Large intestine (tissue), 12 donors: ENCODE measurements at places on chromosomes 7 and 10.

DNA sequence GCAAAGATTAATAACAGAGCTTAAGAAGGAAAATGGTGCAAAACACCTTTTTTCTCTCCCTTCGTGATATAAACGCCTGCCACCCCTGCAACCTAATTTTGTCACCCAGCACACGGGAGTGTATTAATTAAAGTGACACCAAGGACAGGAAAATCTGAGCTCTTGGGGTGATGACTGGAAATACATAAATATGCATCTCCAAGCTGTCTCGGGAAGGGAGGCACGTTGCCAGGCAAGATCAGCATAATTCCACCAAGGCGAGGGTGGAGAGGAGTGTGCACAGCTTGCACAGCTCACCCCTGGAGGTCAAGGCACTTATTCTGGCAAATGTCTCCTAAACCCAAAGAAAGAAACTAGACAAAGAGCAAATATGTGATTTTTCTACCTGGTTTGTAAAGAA, 700.9 kb downstream of the GRID1 start:
- H3K4me3 ChIP-seq: no peak overlapping the region
- no peak overlapping the region for H3K27ac ChIP-seq
- H3K27me3 ChIP-seq: no peaks in the 10 kb centered on the region
- H3K4me1 ChIP-seq: peaks cover 4% of the 10 kb centered on the region

GRCh38 chr7:15368653-15369052, 193.2 kb downstream of the AGMO start:
- no peaks in the 10 kb centered on the region for H3K36me3 ChIP-seq
- no peaks in the 10 kb centered on the region for H3K27me3 ChIP-seq
- no peaks in the 10 kb centered on the region for H3K4me1 ChIP-seq

- no peak overlapping the region for H3K4me3 ChIP-seq
- H3K36me3 ChIP-seq: peaks cover 16% of the 10 kb centered on the region
- H3K27ac ChIP-seq: no peak overlapping the region
These were observed 7.6 kb upstream of the OIT3 start for GRCh38 chr10:72885953-72886352.

DNA sequence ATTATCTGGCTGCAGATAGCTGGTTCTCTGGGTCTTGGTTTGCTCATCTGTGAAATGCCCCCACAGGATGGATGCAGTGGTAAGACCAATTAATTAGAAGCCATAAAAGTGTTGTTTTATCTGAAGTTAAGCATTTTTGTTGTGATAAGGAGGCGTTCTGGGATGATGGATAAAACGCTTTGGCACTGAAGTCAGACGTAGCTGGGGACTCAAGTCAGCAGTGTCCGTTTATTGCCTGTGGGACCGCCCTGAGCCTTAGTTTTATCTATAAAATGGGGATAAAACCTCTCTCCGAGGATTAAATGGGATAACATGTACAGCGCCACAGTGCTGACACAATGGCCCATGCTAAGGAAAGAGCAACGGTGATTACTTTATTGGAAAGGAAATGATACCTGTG, 34.7 kb downstream of the TCF7L2 start:
- DNase-seq: no peak
- no peak overlapping the region for H3K4me3 ChIP-seq
- no peaks in the 10 kb centered on the region for H3K4me1 ChIP-seq

- peaks cover 46% of the 10 kb centered on the region for H3K36me3 ChIP-seq
- H3K4me3 ChIP-seq: no peak overlapping the region
- DNase-seq: no peak
- H3K4me1 ChIP-seq: no peaks in the 10 kb centered on the region
- H3K27me3 ChIP-seq: no peaks in the 10 kb centered on the region
These were observed 63.9 kb downstream of the BTAF1 start for GRCh38 chr10:91987397-91988037.

- H3K4me3 ChIP-seq: no peak overlapping the region
- H3K4me1 ChIP-seq: no peaks in the 10 kb centered on the region
- no peak overlapping the region for H3K27ac ChIP-seq
- DNase-seq: no peak
- H3K36me3 ChIP-seq: no peaks in the 10 kb centered on the region
These were observed 36.3 kb downstream of the JAZF1 start for GRCh38 chr7:28144266-28144665.

GRCh38 chr10:129915526-129916378, 48.3 kb downstream of the EBF3 start:
- H3K36me3 ChIP-seq: no peaks in the 10 kb centered on the region
- H3K27ac ChIP-seq: no peak overlapping the region
- H3K27me3 ChIP-seq: no peaks in the 10 kb centered on the region
- no peak overlapping the region for H3K4me3 ChIP-seq
- no peaks in the 10 kb centered on the region for H3K4me1 ChIP-seq

- peaks cover 7% of the 10 kb centered on the region for H3K4me1 ChIP-seq
- H3K27me3 ChIP-seq: no peaks in the 10 kb centered on the region
- H3K36me3 ChIP-seq: peaks cover 13% of the 10 kb centered on the region
- no peak for DNase-seq
- no peak overlapping the region for H3K27ac ChIP-seq
- H3K4me3 ChIP-seq: peak overlapping the region; percentile 59
These were observed 1.2 kb upstream of the ARPC1B start for GRCh38 chr7:99373091-99374066.

DNA sequence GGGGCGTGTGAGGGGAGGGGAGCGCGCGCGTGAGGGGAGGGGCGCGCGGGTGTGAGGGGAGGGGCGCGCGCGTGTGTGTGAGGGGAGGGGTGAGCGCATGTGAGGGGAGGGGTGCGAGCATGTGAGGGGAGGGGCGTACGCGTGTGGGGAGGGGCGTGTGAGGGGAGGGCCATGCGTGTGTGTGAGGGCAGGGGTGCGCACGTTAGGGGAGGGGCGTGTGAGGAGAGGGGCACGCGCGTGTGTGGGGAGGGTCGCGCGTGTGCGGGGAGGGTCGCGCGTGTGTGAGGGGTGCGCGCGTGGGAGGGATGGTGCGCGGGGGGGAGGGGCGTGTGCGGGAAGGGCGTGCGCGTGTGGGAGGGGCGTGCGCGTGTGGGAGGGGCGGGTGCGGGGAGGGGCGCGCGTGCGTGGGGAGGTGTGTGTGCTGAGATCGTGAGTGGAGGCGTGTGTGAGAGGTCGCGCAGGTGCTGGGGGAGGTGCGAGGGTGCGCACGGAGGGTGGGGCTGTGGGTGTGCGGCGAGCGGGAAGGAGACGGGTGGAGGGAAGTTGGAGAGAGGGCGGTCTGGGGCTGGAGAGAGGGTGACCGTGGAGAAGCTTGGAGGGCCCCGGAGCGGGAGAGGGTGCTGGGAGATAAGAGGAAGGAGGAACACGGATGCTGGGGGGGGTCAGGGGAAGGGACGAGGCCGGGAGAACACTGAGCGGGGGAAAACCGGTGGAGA, 19.7 kb downstream of the MXI1 start:
- no peaks in the 10 kb centered on the region for H3K4me1 ChIP-seq
- peak overlapping the region; percentile 96 for H3K27ac ChIP-seq
- peak overlapping the region; percentile 87 for H3K4me3 ChIP-seq
- no peaks in the 10 kb centered on the region for H3K27me3 ChIP-seq
- peak; percentile 74 for DNase-seq

DNA sequence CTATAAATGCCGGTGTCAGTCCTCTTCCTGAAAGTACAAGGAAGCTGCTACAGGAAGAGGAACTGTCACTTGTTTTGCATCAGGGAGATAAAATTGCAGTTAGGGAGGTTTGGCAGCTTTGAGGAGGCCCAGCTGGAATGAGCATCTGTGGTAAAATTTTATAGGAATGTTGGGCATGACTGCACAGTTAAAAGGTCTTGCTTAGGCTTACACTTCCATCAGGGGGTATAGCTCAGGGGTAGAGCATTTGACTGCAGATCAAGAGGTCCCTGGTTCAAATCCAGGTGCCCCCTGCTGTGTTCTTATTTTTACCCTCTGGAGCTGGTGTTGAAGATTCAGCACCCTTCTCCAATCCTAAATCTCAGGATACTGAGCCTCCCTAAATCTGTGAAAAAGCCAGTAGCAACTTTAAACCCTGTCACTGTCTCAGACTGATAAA, 65.9 kb downstream of the ZNF467 start:
- no peaks in the 10 kb centered on the region for H3K36me3 ChIP-seq
- no peaks in the 10 kb centered on the region for H3K4me1 ChIP-seq
- H3K27me3 ChIP-seq: peaks cover 2% of the 10 kb centered on the region
- DNase-seq: no peak

DNA sequence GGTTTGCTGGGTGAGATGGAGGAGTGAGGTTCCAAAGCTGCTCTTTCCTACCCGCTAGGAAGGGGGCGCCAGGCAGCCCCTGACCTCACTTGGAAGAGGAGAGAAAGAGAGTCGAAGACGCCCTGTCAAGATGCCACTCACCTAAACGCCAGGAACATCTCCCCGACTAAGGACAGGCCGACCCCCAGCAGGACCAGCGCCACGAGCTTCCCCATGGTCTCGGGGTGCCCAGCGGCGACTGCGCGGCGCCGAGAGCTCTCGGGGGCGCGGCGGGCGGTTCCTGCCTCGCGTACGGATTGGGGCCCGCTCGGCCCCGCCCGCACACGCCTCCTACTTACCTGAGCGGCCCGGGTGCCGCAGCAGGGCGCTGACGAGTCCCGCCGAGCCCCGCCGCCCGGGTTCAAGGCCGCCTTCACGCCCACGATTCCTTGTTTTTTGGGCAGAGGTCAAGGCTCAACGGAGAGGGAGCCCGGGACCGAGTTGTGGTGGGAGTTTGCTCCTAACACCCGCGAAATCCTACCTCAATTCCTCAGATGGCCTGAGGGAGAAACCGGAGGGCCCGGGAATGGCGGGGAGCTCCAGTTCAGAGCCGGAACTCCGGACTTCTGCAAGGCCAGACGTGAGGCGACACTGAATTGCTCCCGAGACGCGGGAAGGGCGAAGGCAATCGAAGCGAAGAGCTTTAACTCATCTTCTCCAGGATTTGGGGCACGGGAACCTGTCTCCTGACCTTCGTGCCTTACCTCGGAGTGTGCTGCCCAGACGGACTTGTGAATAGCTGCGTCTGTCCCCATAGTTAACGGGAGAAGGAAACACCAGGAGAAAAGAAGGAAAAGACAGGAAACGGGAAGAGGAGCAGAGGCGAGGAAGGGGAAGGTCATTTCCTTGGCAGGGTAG, at the start of gene PON3:
PON3 (minus strand) TSS at position 240 of the 897 bp plus-strand sequence; CDS start at position 215, 25 bp downstream.
- H3K4me1 ChIP-seq: no peaks in the 10 kb centered on the region
- peak within 1 kb of the TSS; percentile 55 for H3K4me3 ChIP-seq
- no peaks in the 10 kb centered on the region for H3K36me3 ChIP-seq
- peak; percentile 87 for DNase-seq
- peak within 1 kb of the TSS; percentile 59 for H3K27ac ChIP-seq
- no peaks in the 10 kb centered on the region for H3K27me3 ChIP-seq

- H3K36me3 ChIP-seq: no peaks in the 10 kb centered on the region
- peak overlapping the region; percentile 52 for H3K27ac ChIP-seq
- peaks cover 4% of the 10 kb centered on the region for H3K4me1 ChIP-seq
These were observed 1.7 kb downstream of the SCRN1 start for GRCh38 chr7:29987811-29988317.

DNA sequence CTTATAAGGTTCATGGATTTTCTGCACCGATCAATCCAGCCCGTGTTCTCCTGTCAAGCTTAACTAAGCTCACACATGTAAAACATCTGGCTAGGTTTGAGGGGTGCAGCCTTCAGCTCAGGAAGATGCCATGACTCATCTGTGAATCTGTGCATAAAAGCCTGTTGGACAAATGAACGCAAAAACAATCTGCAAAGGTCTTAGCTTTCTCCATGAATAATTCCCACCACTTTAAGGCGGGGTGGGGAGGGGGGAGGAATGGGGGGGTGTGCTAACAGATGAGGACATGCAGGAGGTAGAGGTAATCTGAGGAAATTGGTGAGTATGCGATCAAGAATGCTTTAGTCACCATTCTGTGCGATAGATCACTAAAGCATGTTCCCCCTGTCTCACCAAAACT, 4.8 kb downstream of the DOCK4 start:
- no peaks in the 10 kb centered on the region for H3K4me1 ChIP-seq
- no peaks in the 10 kb centered on the region for H3K36me3 ChIP-seq
- no peak overlapping the region for H3K4me3 ChIP-seq
- peaks cover 20% of the 10 kb centered on the region for H3K27me3 ChIP-seq
- DNase-seq: no peak
- no peak overlapping the region for H3K27ac ChIP-seq

DNA sequence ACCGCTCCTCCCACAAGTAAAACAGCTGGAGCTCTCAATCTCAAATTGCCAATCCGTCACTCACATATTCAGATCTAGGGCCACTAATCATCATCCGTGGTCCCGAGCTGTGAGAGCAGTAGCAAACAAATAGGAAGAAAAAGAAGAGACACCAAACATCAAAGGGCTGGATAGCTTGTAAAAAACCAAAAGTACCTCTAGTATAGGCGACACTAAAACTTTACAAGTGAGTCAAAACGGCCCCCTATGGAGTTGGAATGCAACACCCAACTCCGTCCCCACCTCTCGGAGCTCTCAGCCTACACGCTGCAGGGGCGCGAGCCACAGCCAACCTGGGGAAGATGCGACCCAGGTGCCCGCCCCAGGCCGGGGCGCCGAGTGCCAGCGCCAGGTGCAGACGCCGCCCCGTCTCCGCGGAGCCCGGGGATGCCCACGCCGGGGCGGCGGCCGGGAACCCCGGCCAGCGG, 581 bp downstream of the FAM3C start:
- peak; percentile 62 for DNase-seq
- peak overlapping the region; percentile 66 for H3K4me3 ChIP-seq
- peaks cover 18% of the 10 kb centered on the region for H3K4me1 ChIP-seq
- H3K36me3 ChIP-seq: peaks cover 4% of the 10 kb centered on the region
- H3K27me3 ChIP-seq: no peaks in the 10 kb centered on the region

DNA sequence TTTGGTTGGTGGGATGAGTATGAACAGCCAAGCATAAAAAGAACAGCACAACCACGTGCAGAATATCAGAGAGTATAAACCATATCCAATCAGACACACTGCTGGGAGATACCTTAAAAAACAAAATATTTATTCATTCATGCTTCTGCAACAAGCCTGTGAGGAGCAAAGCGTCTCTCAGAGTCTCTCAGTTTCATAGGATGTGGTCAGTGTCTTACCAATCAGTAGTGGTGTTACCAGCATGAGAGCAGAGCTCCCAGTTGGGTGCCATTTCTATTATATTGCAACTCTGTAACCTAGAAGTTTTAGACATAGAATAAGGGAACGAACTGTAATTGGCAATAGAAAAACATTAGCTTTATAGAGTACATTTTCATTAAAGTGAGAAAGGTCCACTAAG, 445.9 kb upstream of the LRRN3 start:
- no peaks in the 10 kb centered on the region for H3K27me3 ChIP-seq
- no peak overlapping the region for H3K4me3 ChIP-seq
- H3K4me1 ChIP-seq: no peaks in the 10 kb centered on the region
- H3K27ac ChIP-seq: no peak overlapping the region
- H3K36me3 ChIP-seq: no peaks in the 10 kb centered on the region

GRCh38 chr10:3467052-3467951, 294.7 kb upstream of the PITRM1 start:
- no peaks in the 10 kb centered on the region for H3K36me3 ChIP-seq
- H3K27ac ChIP-seq: peak overlapping the region; percentile 38
- no peak overlapping the region for H3K4me3 ChIP-seq

DNA sequence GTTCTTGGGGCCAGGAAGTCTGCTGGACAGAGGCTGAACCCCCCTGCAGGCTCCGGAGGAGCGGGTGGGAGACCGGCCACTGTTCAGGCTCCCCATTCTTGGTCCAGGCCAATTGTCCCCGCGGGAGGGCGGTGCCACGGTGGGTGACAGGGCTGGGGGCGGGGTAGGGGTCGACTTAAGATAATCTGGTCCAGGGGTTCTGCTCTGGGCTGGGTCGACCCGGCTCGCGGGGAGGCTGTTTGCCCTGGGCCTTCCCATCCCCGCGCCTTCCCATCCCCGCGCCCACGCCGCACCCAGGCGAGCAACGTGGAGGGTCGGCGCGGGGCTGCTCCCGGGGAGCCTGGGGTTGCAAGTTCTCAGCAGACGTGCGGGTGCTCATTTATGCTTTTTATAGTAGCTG, 7.3 kb upstream of the GLRX3 start:
- H3K27me3 ChIP-seq: peaks cover 23% of the 10 kb centered on the region
- no peak overlapping the region for H3K4me3 ChIP-seq
- DNase-seq: no peak
- no peak overlapping the region for H3K27ac ChIP-seq
